ENCODE measurements at places on chromosomes 3 and 15.

GRCh38 chr15:75314552-75315290 is 21.1 kb upstream of the COMMD4 start:
- no peak for DNase-seq

DNA sequence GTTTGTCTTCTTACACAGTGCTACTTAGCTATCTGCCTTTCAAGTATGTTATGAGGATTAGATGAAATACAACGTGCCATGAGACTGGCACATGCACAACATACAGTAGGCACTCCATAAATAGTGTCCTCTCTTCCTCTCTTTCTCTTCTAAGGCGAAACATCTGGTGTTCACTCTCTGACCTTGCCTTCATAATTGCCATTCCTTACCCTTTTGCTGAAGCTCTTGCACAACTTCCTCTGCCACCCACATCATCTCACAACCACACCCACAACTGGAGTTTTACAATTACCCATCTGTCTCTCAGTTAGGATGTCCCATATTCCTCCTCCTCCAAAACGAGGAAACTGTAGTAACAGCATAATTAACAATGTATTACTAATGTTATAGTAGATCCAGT is 26.4 kb upstream of the ACP3 start:
- peak; percentile 86 for DNase-seq

DNA sequence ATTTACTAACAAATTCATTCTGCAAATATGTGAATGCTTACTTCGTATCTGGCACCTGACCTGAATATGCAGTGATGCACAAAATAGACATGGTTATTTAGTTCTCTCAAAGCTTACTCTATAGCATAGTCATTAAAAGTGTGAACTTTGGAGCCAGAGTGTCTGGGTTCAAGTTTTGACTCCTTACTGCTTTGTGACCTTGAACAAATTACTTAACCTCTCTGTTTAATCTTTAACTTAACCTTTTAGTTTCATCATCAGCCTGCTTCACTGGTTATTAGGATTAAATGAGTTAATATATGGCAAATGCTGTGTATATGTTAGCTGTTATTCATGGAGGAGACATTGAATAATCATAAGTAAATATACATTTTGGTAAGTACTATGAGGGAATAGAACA is 12.1 kb upstream of the MGA start:
- DNase-seq = no peak

GRCh38 chr15:99921101-99921500 is 187.9 kb upstream of the LYSMD4 start:
- no peak for DNase-seq

DNA sequence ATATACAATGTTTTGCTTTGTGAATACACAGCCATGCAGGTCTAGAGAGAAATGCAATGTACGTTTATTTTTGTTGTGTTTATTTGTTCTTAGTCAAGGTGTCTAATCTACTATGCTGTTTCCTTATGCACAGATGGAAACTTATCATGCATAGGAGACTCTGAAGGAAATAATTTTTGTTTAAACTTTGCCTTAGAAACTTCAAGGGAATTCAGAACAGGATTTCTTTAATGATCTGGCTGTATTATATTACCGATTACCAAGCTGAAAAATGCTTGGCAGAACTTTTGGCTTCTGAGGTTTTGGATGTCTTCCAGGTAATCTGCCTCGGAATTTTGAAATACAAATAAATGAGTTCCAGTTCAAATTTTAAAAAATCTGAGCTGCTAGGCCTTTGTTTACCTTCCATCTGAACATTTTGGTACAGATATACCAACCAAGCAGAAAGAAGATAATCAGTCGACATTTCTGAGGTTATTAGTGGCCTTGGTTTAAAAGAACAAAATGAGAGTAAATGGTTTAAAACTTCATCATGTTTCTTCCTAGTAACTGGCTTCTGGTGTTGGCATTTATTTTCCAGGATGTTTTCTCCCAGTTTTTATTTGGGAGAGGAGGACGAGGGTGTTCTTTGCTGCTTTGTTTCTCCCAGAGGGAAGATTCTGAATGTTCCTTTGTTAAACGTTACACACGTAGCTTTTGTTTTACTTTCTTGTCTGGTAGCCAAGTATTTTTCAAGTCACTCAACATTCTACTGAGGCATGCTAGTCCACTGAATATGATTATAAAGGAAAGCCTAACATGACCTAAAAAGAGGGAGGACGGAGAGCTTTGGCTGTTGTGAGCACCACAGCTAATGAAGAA is 421.8 kb upstream of the TBL1XR1 start:
- DNase-seq = no peak

DNA sequence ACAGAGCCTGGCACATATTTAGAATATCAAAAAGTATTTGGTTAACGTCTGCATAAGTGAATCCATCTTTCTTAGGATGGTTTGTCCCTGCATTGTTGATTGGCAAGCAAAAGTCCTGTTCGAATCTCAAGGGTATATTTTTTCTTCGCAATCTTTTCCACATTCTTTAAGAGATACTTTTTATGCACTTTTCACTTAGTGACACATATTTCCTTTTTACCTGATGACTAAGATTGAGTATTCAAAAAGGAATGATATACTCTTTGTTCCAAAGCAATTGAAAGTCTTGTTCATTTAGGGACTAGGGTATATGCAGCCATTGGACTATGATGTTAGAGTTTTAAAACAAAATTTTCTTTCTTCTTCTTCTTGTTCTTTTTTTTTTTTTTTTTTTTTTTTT is 349.9 kb downstream of the NLGN1 start:
- DNase-seq = no peak

DNA sequence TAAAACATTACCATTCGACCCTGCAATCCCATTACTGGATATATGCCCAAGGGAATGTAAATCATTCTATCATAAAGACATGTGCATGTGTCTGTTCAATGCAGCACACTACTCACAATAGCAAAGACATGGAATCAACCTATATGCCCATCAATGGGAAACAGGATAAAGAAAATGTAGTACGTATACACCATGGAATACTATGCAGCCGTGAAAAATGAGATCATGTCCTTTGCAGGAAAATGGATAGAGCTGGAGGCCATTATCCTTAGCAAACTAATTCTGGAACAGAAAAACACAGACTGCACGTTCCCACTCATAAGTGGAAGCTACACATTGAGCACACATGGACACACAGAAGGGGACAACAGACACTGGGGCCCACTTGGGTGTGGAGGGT is 20.4 kb upstream of the PYDC2 start:
- no peak for DNase-seq

DNA sequence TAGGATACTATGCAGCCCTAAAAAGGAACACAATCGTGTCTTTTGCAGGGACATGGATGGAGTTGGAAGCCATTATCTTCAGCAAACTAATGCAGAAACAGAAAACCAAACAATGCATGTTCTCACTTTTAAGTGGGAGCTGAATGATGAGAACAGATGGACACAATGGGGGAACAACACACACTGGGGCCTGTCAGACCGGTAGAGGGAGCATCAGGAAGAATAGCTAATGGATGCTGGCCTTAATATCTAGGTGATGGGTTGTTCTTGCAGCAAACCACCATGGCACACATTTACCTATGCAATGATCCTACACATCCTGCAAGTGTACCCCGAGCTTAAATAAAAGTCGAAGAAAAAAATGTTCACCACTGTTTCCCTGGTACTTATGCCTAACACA is 17.5 kb downstream of the SENP7 start:
- no peak for DNase-seq
